ENCODE measurements at places on chromosomes 2 and 18. TPM values are rescaled to one million over a fixed set of nuclear protein-coding genes. Genes with fewer than 3 reads are reported as not detected.

- no peak for DNase-seq
These were observed 159.2 kb downstream of the DDX1 start for GRCh38 chr2:15750822-15751329.

Gene ABCG8
- not detected for polyA plus RNA-seq

Gene VAMP5
- polyA plus RNA-seq = 49.1 TPM

Gene REG3A
- polyA plus RNA-seq = not detected

GRCh38 chr2:55311444-55311870 is 42.4 kb upstream of the MTIF2 start:
- DNase-seq = no peak

- no peak for DNase-seq
These were observed 15.5 kb downstream of the CCNT2 start for GRCh38 chr2:134934150-134934549.
